ENCODE measurements at places on chromosomes 7 and 10.

DNA sequence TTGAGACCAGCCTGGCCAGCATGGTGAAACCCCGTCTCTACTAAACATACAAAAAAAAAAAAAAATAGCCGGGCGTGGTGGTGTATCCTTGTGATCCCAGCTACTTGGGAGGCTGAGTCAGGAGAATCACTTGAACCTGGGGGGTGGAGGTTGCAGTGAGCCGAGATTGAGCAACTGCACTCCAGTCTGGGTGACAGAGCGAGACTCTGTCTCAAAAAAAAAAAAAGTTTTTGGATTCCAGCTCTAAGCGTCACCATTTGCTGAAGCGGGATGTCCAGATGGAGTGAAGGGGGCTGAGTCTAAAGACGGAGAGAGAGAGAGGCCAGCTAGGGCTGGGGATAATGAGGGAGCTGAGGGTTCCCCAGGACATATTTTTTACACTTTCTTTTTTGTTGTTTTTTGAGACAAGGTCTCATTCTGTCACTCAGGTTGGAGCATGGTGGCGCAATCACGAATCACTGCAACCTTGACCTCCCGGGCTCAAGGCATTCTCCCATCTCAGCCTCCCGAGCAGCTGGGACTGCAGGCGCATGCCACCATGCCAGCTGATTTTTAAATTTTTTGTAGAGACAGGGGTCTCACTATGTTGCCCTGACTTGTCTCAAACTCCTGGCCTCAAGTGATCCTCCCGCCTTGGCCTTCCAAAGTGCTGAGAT is 9.4 kb upstream of the HK1 start:
- no peak for DNase-seq

DNA sequence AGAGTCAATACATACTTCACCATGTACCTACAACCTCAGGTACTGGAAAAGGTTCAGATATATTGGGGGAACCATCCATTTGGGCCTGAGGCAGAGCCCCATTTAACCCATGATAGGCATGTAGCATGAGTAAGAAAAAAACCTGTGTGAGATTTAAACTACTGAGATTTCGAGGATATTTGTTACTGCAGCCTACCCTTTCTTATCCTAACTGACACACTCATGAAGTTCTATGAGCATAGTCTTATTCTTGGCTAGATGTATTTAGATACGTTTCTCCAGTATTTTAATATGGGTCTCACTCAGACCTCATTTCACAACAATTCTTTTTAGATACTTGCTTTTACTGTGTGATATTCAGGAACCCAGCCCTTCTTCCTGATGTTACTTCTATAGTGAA is 39.3 kb downstream of the GHRHR start:
- DNase-seq = no peak

DNA sequence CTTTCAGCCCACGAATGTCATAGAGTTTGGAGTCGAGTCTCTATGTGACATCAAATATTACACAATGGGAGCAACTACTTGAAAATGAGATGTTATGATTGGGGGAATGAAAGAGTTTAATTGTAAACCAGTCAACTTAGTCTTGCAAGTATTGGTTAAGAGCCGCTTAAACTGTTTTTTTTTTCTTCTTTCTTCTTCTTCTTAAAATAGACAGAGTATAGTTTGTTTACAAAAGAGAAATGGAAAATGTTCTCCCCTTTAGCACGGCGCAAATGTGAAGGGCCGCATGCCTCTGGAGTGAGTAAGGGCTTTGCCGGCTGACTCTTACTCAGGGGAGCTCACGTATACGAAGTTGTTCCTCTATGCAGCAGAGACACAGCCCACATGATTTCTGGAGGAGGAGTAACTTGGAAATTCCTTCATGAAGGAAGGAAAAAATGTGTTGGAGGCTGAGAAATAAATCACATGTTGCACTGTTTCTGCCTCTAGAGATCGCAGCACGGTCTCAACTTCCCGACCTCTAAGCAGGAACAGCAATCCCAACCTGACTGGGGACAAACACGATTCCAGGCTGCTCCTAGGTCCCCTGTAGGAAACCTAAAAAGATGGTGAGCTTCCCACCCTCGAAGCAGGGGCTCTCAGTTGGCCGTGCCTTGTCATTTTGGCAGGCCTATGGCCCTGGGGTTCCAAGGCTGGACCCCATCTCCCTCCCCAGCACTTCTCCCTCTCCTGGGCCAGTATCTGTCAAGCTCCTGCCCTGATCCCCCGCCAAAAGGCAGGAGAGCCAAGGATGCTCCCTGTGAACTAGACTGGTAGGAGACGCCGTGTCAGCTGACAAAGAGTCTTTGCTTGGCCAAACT is 44.8 kb downstream of the MYOF start:
- DNase-seq = no peak

GRCh38 chr7:101945034-101945758 is 127.8 kb downstream of the CUX1 start:
- DNase-seq = no peak

DNA sequence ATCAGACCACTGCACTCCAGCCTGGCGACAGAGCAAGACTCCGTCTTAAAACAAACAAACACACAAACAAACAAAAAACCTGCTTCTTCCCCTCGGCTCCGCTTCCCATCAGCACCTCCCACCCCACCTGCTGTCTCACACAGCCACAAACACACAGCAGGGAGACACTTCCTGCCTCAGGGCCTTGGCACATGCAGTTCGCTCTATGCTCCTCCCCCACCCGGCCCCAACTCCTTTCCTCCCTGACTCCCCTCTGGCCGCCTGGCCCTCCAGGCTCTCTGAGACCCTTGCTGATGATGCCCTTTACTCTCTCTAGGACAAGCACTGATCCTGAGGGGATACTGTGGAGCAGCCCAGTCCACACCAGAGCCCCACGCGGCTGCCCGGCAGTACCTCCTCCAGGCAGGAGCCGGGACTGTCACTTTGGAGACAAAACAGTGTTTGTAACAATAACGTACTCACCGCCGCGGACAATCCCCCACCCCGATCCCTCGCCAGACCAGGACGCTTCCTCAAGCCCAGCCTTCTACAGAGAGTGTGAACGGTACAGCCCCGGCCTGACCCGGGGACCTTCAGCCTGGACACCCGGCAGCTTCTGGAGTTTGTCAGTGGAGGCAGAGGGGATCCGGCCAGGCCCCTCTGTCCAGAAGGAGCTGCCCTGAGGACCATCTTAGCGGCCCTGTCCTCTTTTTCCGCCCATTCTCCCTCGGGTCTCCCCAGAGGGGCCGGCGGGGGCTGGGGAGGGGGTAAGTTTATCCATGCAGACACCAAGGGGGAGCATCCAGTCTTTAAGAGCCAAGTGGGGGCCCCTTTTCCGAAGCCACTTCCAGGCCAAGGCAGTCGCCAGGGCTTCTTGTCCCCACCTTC is 50.0 kb upstream of the GTF2IRD1 start:
- no peak for DNase-seq
